ENCODE measurements at places on chromosomes 7 and 10.
A peak's percentile ranks its signal among the peaks of the same experiment; 100 is the strongest.

- no peak for DNase-seq
These were observed 303.9 kb downstream of the GRID1 start for GRCh38 chr10:86062647-86063145.

DNA sequence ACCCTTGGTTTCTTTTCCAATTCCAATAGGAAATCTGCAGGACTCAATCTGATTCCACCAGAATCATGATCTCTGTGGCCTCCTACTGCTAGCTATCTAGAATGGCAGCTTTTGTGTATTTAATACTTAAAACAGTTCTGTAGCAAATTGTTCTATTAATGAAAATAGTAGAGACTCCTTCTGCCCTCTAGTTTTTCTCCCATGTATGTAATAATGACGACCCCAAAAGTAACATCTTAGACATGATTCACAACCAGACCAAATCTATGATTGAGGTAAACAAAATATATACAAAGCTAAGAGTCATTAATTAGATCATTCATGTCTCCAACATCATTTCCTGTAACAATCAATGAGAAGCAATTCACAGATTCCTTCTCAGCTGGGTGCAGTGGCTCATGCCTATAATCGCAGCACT is 259.1 kb upstream of the MKLN1 start:
- DNase-seq, result no peak

DNA sequence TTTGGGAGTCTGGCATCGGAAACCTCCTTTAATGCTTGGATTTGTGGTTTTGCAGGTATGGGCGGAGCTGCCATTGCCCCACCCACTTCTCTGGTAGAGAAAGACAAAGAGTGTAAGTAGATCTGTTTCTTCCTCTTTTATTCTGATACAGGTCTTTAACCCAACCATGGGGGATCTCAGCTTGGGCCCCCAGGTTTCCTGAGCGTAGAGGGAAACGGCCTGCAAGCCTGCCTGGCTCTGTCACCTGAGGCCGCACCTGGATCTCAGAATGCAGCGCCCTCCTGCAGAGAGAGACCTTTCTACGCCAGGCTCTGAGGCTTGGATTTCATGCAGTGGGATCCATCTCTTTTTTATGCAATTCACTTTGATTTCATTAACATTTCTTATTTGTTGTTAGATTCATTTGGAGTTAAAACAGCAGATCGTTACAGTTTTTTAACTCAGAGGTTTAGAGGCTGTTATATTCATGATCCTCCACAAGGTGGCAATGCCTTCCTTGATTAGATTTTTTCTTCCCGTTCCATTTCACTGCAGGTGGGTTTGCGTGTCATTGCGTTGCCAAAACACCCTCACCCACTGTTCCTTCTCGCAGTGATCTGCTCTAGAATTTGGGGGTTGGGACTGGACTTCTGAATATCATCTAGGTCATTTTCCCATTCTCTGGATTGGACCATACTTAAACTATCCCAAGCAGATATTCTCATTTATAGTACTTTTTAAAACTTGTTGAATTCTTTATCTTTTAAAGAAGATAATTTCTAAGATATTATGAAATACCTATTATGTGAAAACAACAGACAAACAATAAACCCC is 20.0 kb downstream of the RBM17 start:
- DNase-seq, result peak; percentile 21

DNA sequence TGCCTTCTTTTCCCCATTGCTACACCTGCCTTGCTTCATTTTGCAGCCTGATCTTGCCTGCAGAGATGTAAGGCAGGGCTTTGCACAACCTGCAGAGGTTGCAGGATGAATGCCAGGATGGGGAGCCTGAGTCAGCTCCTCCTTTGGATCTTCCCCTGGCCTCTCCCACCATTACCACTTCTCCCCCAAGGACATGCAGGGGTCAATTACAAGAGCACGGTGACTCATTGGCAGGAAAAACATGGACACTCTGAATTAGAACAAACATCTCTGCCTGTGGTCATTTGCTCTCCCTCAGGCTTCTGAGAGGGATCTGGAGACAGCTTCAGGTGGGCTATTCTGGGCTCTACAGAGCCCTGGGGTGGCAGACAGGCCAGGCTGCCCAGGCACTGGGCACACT is 89.2 kb downstream of the HERPUD2 start:
- DNase-seq, result no peak

DNA sequence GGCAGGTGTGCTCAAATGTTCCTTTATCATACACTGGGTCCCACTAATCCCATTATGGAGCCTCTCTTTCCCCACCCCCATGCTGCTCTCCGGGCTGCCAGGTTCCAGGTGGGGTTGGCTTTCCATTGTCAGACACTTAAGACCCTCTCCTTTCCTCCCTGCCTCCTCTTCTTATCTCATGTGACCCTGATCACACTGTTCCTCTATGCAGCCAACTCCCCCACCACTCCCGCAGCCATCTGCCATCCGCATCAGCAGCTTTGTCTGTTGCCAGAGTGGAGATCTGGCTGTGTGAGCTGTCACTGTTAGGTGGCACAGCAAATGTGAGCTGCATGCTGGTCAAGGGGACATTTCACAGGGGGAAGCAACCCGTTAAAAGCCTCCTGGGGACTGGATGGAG is 391.4 kb downstream of the TNS3 start:
- no peak for DNase-seq

- peak; percentile 12 for DNase-seq
These were observed 131.3 kb downstream of the FAM53B start for GRCh38 chr10:124612611-124613498.

DNA sequence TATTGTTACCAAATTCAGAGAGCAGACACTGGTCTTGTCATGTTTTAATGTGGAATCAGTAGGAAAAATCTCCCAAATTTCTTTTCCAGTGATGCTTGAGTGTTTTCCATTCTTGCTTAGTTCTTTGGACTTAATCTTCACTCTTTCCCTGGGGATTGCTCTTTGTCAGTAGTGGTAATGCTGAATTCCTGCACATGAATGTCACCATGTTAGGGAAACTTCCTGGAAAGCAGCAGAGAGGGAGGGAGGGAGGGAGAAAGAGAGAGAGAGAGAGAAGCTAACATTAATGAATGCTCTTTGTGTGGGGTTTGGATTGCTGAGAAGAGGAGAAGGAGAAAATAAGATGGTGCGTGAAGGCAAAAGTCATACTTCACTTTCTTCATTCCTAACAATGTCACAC is 295.3 kb upstream of the COBL start:
- no peak for DNase-seq

- no peak for DNase-seq
These were observed 154.7 kb downstream of the NEURL1 start for GRCh38 chr10:103648251-103648635.

- no peak for DNase-seq
These were observed 116.7 kb downstream of the SGMS1 start for GRCh38 chr10:50506861-50507573.

DNA sequence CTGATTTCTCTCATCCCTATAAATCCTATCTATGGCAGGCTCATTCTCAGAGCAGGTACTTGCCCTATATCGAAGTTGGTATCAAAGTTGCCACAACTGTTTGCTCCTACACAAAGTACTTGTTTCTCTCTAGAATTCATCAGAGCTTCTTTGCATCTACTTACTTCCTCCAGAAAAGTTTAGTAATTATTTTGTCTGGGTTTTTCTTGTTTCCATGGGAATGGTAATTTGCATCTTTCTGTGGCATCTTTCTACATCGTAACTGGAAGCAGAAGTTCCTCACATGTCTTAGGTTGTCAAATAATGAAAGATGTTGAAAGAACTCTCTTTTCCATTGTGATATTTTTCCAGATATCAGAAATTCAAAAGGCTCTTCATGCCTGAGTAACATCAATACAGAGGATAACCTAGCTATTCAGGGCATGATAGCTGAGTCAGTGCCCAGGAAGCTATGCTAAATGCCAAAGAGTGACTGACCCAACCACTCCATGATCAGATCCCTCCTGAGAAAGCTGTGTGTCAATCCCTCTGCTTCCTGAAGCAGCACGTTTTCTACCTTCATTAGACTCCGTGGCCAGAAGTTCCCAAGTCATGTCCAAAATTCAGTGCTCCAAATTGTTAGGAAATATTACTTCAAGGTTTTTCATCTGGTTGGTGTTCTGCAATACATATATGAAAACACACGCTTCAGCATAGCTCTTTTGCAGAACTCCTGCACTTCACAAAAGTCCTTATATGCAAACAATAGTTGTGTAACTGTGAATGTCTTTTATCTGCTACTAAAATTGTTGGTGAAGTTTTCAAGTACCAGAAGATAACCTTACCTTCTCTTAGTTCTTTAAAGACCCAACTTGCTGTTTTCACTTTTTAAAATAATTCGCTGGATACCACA is 216.5 kb downstream of the VTI1A start:
- no peak for DNase-seq

- DNase-seq, result no peak
These were observed 113.2 kb downstream of the NRBF2 start for GRCh38 chr10:63246356-63246755.

DNA sequence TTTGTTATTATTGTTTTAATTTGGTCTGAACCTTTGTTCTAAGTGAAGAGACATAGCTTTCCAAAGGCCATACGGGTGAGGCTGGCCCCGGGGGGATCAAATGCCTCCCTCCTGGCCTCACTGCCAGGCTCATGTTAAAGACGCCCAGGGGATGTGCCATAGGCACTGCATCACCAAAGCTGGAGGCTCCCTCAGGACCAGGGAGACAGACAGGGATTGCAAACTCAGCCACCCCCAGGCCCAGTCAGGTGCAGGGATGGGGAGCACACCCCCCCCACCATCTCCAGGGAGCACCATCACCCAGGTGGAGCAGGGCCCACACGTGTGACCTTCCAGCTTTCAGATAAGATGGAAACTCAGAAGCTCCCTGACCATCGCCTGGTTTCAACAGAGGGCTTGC is 96.0 kb upstream of the DNAAF5 start:
- DNase-seq, result no peak

- DNase-seq, result no peak
These were observed 330.1 kb downstream of the ADARB2 start for GRCh38 chr10:1406967-1407945.

DNA sequence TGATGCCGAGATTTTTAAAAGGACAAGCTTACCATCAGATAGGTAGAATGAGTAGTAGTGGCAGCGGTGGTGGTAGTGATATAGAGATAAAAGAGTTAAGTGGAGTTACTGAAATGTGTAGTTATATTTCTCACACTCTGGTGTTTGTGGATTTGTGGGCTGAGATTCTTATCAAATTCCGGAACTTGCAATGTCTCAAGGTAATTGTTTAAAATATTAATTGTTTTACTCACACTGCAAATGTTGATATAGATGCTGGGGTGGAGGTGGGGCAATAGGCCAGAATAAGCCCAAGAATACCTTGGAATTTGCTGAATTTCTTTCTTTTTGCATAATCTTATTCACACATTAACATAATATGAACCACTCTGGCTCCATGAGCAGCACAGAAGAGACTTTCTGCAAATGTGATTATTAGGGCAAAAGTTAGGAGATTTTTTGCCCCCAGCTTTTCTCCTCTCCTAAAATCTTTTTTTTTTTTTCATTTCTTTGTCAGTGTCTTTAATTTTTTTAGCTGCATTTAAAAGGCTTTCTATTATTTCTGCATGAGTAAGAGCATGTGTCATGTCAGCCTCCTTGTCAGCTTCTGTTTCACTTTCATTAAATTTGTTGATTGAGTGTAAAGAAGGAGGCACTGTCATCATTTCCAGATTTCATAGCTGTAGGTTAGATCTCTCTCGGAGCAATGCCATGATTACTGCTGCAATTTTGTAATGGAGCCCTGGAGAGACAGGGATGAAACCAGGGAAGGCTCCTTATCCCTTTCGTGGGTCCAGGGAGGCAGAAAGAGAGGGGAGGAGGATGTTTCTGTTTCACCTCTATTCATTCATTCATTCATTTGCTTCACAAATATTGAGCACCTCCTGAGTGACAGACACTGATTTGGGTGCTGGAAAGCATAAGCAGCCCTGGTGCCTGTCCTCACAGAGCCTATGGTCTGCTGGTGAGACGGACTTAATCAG is 13.1 kb upstream of the SGMS1 start:
- DNase-seq, result no peak

GRCh38 chr7:20790375-20790774 is 3.7 kb upstream of the SP8 start:
- no peak for DNase-seq

DNA sequence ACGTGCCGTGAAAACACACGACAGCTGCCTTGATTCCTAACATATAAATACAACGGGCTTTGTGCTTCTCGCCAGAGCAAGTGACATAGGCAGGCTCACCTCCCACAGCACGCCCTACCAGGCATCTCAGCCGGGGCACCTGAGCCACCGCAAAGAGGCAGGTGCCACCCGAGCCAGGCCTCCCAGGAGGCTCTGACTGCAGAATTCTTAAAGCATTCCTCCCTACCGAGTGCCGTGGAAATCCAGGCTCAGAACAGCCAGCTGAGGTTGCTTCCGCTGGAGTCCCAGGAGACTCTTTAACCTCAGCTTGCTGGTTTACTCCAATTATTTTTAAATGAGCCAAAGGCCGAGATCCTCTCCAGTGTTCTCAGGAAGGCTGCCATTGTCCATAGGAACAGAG is 206.5 kb downstream of the USP6NL start:
- no peak for DNase-seq

GRCh38 chr7:131381069-131381838 is 53.6 kb downstream of the MKLN1 start:
- DNase-seq, result no peak

- DNase-seq, result no peak
These were observed 9.4 kb upstream of the MNX1 start for GRCh38 chr7:157019718-157020451.

DNA sequence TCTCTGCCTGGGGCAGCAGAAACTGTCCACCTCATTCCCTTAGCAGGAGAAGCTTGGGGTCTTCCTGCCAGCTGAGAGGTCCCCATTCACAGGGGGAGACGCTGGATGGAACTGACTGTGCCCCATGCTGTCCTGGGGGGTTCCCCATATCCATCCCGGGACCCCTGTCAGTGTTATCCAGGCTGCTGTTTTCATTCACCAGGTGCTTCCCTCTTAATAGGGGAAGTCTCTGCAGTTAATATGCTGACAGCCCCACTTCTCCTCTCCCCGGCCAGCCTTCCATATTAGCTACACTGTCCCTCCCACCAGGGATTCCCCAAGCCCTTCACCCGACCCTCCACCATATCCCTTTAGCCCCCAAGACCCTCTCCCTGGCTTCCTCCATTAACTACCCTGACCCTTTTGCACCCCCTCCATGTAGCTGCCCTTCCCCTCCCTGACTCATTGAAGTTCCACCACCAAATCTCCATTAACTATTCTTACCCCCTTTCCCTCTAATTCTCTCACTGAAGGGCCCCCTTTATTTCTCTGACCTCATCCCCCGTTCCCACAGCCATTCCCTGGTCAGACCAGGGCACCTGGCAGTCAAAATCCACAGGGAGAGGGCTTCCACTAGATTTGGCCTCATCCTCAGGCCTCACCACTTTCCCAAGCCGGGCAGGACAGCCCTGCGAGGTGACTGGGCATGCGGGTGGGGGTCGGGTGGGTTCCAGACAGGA is 92.0 kb upstream of the PAX2 start:
- no peak for DNase-seq

GRCh38 chr10:78785066-78785465 is 283.7 kb upstream of the ZMIZ1 start:
- no peak for DNase-seq

Data from activated CD4-positive, alpha-beta T cell treated with anti-CD3 and anti-CD28 coated beads, Interleukin-2, amount 50 U/mL, for 4 hours (primary cell).